ENCODE measurements at places on chromosomes 16 and 17.
A peak's percentile ranks its signal among the peaks of the same experiment; 100 is the strongest.

DNA sequence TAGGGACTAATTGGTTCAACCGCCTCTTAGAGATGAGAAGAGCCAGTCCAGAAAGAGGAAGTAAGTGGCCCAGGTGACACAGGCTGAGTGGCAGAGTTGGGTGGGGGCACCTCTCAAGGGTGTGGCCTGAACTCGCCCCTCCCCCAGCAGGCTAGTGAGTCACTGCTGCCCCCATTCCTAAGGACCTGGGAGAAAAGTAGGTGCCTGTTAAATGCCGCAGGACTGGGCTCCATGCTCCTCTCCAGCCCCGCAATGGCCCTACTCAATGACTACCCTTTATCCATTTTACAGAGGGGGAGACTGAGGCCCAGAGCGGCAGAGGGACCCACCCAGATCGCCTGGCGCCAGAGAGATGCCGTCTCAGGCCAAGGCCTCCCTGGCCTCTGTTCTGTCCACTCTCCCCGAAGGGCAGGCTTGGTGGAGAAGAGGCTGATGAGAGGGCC, 8.1 kb downstream of the TMEM235 start:
- no peak for DNase-seq

GRCh38 chr16:66859397-66860068, 15.3 kb downstream of the CA7 start:
- DNase-seq: no peak

- DNase-seq: no peak
Measured at GRCh38 chr16:82641336-82641984, 14.7 kb downstream of the CDH13 start.

DNA sequence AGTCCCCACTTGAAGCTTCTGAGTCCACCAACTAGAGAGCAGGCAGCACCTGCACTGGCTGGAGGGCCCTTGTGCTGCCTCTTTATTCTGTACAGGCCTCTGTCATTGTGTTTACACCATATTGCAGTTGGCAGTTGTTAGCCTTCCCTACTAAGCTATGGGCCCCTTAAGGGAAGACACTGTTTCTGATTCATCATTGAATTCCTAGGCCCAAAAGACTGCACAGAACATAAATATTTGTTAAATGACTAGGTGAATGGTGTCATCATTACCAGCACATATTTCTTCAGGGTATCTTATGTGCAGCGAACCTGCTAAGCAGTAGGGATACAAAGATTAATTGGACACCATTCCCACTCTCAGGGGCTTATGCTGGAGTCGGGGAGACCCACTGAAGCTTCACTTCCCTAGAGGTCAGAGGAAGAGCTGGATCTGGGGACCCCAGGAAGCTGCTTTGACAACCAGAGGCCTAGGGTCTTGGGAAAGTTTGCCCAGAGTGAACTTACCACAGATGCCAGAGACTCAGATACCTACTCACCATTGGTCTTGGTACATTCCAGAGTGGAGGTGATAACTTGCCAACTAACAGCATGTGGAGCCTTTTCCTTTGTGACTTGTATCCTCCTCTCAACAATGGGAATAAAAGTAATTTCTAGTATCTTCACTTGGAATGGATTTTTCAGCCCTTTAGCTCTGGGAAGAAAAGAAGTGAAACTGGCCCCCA, 28.7 kb upstream of the DDX52 start:
- no peak for DNase-seq

GRCh38 chr16:85984231-85984880, 85.4 kb downstream of the IRF8 start:
- no peak for DNase-seq

- DNase-seq: peak; percentile 47
Measured at GRCh38 chr16:84952335-84953189, 58.8 kb downstream of the ZDHHC7 start.

DNA sequence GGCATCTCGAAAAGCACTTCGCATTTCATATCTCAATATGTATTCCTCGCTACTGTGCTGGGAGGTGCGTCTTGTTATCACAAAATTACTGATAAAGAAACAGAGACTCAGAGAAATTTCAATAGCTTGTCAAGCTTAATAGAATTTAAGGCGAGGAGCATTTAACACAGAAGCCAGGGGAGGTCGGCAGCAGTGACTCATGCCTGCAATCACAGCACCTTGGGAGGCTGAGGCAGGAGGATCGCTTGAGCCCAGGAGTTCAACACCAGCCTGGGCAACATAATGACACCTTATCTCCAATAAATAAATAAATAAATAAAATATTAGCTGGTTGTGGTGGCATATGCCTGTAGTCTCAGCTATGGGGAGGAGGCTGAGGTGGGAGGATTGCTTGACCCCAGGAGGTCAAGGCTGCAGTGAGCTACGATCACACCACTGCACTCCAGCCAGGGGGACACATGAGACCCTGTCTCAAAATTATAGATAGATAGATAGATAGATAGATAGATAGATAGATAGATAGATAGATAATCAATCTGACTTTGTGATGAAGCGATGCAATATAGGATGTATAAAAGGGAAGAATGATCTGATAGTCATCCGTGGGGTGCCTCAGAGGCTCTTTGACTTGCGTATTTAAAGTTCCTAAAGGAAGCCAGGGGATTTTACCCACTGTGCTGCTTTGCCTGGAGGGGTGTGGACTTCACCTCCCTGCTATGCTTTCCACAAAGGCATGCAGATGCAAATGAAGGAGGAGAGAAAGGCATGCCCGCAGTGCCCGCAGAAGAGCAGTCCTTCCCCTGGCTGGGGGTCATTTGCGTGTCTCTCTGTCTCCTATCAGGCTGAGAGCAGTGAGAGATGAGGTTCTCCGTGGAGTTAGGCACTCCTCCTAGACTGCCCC, 15.9 kb upstream of the USP10 start:
- no peak for DNase-seq

- DNase-seq: no peak
Measured at GRCh38 chr17:56125830-56126819, 27.1 kb upstream of the ANKFN1 start.

- DNase-seq: no peak
Measured at GRCh38 chr16:57801098-57801808, 1.0 kb downstream of the KIFC3 start.

GRCh38 chr16:80296034-80296433, 244.8 kb upstream of the DYNLRB2 start:
- no peak for DNase-seq

- no peak for DNase-seq
Measured at GRCh38 chr17:33369876-33370275, 76.8 kb upstream of the ASIC2 start.

- DNase-seq: no peak
Measured at GRCh38 chr17:65551267-65552040, 10.0 kb downstream of the AXIN2 start.

GRCh38 chr17:1605681-1606351, 22.8 kb downstream of the SLC43A2 start:
- no peak for DNase-seq

GRCh38 chr17:27329146-27329805, 35.4 kb downstream of the WSB1 start:
- no peak for DNase-seq

DNA sequence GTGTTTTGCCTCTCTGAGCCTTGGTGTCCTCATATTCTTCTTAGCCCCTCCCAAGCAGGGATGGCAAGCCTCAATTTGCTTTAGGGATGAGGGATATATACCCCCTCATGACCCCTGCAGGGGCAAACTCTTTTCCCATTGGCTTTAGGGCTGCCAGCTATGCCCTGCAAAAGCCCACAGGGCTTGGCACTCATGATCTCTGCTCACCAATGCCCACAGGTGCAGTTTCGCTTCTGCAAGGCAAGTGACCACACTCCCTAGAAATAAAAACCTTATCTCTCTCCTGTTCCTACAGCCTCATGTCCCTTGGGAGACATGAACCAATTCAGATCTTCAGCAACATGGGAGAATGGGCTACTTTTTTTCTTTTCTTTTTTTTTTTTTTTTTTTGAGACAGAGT, 8.8 kb downstream of the BEAN1 start:
- no peak for DNase-seq

- DNase-seq: no peak
Measured at GRCh38 chr16:28192806-28193529, 18.8 kb downstream of the XPO6 start.

- peak; percentile 80 for DNase-seq
Measured at GRCh38 chr16:16857603-16858283, 478.8 kb downstream of the NPIPA7 start.

GRCh38 chr16:30049871-30050270, 15.7 kb upstream of the ALDOA start:
- no peak for DNase-seq

- peak; percentile 30 for DNase-seq
Measured at GRCh38 chr16:89602273-89602951, 11.0 kb upstream of the DPEP1 start.

DNA sequence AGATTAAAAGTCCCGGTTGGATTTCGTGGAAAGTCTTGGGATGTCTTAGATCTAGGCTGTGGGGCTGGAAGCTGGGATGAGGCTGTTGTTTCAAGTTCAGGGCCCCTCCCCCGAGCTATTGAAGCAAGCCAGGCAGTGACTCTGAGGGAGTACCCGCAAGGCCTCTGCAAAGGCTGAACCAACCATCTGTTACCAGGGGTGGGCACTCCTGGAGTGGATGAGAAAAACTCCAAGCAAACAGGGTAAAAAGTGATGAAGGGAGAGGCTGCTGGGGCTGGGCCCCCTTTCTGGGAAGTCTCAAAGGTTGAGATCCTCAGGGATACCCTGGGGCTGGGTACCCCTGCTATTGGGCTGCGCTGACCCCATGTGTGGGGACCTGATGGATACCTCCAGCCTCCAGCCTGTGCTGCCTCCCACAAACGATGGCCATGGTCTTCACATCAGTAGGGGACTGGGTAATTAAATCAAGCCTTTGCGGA, 82.4 kb upstream of the KIFC3 start:
- DNase-seq: peak; percentile 17

DNA sequence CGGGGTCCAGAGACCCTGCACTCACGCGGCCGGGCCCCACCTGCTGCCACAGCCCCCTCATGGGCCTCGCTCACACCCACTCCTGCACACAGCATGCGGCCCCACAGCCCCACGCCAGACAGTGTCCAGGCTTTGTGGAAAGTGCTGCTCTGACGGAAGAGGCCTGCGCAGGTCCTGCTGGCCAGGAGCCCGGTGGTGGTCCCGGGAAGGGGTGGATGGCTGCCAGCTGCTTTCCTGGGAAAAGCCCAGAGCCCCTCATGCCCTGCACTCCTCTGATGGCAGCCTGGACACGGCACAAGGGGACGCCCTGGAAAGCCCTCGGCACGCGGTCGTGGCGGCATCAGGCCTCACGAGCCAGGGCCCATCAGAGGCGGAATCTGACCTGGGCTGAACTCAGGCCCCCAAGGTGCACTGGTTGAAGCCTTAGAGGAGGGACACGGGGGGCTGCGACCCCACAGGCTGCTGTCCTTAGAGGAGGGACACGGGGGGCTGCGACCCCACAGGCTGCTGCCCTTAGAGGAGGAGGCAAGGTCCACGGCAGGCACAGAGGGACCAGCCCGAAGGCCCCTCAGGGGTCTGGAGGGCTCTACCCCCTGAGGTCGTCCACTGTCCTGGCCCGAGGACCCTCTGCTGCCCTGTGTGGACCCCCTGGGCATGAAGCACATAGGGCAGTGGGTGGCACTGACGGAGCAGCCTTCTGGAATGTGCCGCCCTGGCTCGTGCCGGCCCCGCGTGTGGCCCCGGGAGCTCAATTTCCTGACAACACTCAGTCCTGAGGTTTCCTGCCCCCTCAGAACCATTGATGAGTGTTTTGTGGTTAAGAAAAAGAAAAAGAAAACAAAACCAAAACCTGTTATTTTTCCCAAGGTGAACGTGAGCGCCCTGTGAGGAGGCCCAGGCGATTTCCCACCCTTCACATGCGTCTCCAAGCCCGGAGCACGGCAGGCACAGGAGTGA, 22.1 kb downstream of the SOX8 start:
- DNase-seq: no peak

DNA sequence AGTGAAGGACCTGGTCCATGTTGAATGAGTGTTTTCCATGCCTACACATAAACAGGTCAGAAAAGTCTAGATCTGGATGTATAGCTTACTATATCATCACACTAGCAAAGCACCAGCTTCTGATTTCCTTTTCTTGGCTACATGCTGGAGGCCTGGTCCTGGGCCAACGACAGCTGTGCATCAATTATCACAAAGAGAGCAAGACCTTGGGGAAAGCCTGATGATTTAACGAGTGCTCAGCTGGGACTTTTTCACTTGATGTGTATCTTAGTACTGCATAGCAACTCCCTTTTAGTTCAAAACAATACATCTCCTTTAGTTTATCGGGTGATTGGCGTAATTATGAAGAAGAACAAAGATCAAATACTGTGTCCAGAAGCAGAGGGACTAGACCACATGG, 358.2 kb downstream of the KIF2B start:
- no peak for DNase-seq

DNA sequence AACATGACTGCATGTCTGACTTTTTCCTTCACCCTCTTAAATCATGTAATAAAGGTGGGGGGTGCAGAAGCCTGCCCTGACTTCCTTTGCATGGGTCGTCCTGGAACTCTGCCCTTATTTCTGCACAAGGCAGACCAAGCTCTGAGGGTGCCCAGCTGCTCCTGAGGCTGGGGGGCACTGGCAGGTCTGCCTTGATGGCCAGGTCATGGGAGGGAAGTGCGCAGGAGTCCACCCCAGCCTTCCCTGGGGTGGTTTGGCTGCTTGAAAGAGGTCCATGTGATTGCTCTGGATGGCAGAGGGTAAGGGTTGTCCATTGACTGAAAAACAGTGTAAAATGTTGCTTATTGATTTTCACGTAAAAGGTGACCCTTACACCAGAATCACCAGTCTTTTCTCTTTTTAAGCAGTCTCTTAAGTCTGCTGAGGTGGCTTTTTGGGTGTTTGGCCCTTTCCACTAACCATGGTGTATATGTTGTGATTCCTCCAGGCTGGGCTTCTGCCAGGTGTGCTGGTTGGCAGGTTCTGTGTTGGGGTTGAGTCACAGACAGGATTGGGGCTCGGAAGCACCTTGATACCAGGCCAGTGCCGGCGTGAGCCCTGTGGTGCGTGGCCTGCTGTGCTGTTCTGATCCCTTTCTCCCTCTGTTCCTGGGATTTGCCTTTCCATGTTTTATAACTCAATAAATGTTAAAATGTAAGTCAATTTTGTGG, 19.4 kb downstream of the DHX38 start:
- DNase-seq: no peak

DNA sequence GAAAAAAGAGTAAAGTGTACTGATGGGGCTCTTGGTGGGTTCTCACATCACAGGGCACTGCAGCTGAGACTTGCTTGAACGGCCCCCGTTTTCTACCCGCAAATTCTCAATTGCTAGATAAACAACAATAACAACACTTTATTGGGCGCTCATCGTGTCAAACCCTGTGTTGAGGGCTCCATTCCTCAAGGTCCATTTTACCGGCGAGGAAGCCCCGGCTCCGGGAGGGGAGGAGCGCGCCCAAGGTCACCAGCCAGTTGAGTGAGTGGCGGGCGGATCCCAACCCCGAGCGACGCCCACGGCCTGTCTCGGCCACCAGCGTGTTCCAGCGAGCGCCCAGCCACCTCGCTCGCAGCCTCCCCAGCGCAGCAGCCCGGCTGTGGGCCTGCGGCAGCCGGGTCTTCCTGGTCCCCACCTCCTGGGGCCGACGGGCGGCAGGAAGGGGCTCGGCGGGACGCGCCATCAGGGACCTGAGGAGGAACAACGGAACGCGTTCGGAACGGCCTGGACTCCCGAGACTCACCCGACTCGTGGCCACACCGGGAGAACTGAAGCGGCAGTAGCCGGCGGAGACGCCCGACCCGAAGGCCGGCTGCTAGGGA, 373 bp downstream of the CMC2 start:
- peak; percentile 8 for DNase-seq
